ENCODE measurements at places on chromosomes 6 and 20. TPM values are rescaled to one million over a fixed set of nuclear protein-coding genes. Genes with fewer than 3 reads are reported as not detected.

DLK2 gene
- total RNA-seq, result not detected

ZC2HC1B gene
- total RNA-seq, result not detected

DAAM2 gene
- total RNA-seq, result 0.42 TPM

EPPIN gene
- not detected for total RNA-seq

SENP6 gene
- 99.1 TPM for total RNA-seq

WFDC12 gene
- total RNA-seq, result not detected

NRN1 gene
- total RNA-seq, result 25.6 TPM

CRYBG1 gene
- total RNA-seq, result 25.0 TPM

HLA-DQB2 gene
- total RNA-seq, result not detected

CGA gene
- total RNA-seq, result not detected

CEP85L gene
- total RNA-seq, result 12.0 TPM

CRNKL1 gene
- total RNA-seq, result 20.6 TPM

FNDC11 gene
- 0.51 TPM for total RNA-seq

RBPJL gene
- total RNA-seq, result not detected

SPEF1 gene
- total RNA-seq, result 0.44 TPM

TBX18 gene
- 35.3 TPM for total RNA-seq

STMND1 gene
- not detected for total RNA-seq

LEMD2 gene
- 84.3 TPM for total RNA-seq

MOG gene
- total RNA-seq, result not detected

OARD1 gene
- total RNA-seq, result 13.0 TPM

HCRTR2 gene
- not detected for total RNA-seq

GGTLC1 gene
- not detected for total RNA-seq

COL21A1 gene
- total RNA-seq, result 1.4 TPM

ULBP1 gene
- total RNA-seq, result 0.33 TPM
